ENCODE measurements at places on chromosomes 2 and 18.

GRCh38 chr18:29154758-29155725 lies 978.1 kb upstream of the CDH2 start:
- DNase-seq: no peak

GRCh38 chr2:85813211-85813981 lies 59.6 kb downstream of the ATOH8 start:
- DNase-seq: no peak

DNA sequence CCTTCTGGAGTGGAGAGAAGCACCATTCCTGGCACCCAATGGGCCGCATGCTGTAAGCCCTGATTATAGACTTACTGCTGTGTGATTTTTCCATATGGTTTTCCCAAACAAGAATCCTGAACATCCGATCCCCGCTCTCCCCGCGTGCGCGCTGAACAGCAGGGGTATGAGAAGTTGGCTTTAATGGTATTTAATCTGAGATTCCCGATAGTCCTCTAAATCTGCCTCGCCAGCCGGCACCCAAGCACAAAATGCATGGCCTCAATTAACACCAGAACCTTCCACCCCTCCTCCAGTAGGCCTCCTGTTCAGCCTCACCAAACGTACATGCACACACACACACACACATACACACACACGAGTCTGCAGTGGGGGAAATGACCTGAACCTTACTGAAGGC lies 480.3 kb downstream of the BCL11A start:
- no peak for DNase-seq

DNA sequence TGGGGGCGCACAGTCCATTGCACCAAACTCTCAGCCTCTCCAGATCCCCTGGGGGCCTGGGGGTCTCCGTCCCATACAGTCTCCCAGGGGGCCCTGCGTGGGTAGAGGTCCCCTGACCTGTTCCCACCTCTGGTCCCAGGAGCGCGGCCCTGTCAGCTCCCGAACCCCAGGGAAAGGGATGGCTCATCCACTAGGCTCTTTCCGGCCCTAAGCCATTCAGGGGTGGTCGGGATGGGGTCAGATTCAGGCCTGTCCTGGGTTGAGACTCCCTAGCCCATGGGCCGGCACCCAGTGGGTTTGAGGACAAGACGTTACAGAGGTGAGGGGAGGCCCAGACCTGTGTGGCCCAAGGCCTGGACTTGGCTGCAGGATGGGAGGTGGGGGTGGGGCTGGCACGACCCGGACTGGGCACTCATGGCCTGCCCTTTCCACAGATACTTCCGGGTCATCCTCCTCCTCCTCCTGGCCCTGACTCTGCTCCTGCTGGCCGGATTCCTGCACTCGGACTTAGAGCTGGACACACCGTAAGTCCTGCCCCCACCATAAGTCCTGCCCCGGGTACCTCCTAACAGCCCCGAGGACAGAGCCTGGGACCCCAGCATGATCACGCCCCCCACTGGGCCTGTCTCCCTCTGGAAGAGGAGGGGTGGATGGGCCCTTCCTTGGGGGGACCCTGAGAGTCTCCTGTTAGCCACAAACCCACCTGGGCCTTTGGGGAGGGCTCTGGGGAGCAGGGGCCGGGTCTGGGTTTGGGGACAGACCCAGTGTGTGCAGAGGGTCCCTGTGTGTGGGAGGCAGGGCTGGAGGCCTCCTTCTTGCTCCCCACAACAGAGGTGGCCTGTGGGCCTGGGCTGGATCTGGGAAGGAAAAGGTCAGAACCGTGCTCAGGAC lies 10.1 kb upstream of the NEU4 start:
- no peak for DNase-seq

DNA sequence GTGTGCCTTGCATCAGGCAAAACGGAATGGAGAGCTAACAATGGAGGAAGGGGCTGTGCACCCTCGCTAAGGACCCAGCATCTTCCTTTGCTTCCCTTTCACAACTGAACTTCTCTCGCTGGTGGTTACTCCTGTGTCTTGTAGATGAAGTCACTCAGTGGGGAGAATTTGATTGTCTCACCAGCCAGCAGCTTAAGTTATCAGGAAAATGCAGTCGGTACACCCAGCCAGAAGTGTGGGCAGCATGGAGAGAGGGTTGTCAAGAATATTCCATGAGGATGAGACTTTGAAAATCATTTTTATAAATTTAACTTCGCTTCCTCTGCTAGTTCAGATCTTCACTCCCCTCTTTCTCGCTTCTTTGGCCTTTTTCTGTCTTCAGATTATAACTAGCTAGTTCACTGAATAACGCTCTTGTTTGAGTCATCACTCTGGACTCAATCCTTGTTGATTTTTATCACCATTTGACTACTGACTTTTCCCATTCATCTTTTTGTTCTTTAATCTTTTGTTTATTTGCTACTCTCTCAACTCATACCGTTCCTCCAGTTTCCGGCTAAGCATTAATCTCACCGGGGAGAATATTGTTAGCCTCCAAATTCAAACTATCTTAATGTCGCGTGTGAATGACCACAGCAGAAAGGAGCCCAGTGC lies 221.7 kb downstream of the CD226 start:
- DNase-seq: no peak

DNA sequence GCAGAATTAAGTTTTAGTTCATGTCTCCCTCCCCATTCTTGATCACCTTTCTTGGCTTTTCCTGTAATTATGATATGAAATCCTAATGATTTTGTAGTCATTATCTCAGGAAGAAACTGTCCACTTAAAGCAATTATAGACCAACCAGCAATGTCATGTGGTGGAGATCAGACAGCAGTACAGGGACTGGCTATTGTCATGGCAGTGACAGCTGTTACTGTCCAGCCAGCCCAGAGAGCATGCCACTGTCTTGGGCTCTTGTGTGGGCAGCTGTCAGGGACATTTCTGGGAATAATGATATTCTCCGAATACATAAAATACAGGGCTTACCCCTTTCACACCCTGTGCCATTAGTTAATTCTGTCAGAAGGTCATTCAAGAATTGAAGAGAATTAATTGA lies 355.3 kb upstream of the RAB12 start:
- DNase-seq: no peak

- DNase-seq: no peak
These were observed 183.4 kb upstream of the FN1 start for GRCh38 chr2:215619022-215619958.

DNA sequence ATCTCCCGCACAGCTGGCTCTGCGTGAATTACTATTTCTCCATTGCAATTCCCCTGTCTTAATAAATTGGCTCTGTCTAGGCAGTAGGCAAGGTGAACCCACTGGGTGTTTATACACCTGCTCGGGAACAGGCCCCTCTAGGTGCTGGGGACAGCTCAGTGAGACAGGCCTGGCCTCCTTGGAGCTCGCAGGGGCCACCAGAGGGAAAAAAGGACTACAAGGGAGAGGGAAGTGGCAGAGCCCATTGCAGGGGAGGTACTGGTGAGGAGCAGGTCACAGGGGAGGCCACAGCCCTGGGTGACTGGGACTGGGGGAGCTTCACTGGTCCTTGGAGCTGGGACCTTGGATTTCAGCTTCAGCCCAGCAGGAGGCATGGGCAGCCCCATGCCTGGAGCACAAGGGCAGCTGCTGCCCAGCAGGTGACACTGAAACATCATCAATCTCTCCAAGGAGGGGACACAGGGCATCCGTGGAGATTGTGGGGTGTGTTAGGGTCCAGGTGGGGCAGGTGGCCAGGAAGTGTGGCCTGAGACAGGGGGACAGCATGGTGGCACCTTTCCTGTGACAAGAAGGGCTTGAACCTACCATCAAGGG lies 31.2 kb downstream of the NGEF start:
- DNase-seq: no peak

DNA sequence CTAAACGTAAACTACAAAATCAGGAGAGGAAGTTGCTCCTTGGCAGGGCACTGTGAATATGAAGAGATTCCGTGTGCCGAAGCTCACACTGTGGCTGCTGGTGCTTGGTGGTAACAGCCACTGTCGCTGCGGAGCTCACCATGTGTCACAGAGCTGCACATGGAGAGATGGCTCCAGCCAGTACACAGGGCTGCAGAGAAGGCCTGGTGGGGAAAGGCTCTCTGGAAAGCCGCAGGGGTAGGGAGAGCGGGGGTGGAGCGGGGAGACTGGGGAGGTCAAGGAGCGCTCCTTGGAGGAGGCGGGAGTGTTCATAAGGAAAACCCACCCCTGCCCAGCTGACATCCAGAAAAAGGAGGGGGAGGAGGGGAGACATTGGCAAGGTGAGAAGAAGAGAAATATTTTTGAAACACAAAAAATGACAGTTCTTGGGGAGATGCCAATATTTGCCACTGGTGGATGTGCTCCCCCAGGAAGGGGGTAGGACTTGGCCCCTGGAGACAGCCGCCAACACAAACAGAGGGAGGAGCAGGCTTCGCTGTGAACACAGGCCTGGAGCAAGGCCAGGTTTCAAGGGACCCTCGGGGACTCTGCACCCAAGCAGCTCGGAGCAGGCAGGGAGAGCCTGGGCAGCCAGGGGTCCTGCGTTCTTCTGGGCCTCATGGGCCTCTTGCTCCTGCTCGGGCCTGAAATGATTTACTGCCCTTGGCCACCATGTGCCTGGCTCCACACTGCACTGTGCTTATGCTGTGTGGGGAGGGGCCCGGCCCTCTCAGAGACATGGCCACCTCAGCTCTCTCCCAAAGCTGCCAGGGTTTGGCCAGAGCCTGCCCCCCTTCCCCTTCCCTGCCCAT lies 102.6 kb upstream of the GLI2 start:
- DNase-seq: no peak

- DNase-seq: no peak
These were observed 1109.7 kb downstream of the LRP1B start for GRCh38 chr2:141021109-141021508.

- no peak for DNase-seq
These were observed 136.0 kb downstream of the EML6 start for GRCh38 chr2:54859416-54859815.

DNA sequence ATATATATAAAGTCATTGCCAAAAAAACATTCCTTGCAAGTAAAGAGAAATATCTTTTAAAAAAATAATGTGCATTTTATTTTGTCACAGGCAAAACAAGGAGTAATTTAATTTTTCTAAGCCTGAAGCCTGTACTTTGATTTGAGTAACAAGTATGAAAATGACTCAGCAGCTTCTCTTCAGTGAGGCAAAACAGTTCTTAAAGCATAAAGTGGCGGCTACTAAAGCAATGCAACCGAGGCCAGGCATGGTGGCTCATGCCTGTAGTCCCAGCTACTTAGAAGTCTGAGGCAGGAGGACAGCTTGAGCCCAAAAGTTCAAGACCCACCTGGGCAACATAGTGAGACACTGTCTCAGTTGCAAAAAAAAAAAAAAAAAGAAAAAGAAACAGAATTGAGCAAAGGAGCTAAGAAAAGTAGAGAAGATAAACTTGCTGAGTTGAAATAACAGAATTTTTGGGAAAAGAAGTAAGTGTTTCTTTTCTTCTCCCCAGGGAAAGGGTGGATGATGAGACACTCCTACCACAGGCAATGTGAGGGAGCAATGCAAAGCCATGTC lies 29.6 kb downstream of the DOK1 start:
- DNase-seq: no peak

GRCh38 chr2:53938904-53939303 lies 31.9 kb downstream of the PSME4 start:
- DNase-seq: no peak

DNA sequence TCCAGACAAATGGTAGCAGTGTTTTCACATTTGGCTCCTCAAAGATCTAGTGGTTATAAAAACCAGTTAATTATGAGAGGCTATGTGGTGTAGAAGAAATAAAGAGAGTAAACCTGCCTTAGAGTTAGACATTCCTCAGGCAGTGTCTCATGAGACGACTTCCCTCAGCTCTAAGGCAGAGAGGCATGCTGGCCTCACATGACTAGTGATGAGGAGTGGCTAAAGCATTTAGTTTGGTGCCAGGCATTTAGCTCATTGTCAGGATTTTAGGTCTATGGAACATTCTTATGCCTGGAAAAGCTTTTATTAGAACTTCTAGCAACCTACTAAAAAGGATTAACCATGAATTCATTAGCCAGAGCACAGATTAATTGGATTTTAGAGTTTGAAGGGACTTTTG lies 90.3 kb downstream of the RPRM start:
- DNase-seq: no peak

- DNase-seq: no peak
These were observed 84.7 kb upstream of the TMEM200C start for GRCh38 chr18:5979971-5980457.

DNA sequence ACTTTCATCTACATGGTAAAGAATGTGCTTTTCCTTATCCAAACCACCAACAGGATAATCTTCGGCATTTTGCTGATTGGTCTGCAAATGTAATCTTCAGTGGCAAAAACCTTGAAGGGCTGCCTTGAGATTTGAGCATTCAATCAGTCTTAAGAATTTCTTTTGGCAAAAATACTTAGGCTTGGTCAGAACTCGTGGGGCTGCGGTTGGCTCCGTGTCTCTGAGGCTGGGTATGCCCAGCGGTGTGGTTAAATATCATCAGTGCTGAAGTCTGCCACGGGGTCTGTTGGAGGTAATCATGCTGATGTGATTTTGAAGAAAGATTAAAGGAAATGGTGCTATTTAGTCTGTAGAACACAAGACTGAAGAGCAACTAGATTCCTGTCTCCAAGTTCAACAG lies 262.6 kb downstream of the EN1 start:
- DNase-seq: no peak

GRCh38 chr18:27887287-27887686 lies 289.6 kb downstream of the CDH2 start:
- no peak for DNase-seq

DNA sequence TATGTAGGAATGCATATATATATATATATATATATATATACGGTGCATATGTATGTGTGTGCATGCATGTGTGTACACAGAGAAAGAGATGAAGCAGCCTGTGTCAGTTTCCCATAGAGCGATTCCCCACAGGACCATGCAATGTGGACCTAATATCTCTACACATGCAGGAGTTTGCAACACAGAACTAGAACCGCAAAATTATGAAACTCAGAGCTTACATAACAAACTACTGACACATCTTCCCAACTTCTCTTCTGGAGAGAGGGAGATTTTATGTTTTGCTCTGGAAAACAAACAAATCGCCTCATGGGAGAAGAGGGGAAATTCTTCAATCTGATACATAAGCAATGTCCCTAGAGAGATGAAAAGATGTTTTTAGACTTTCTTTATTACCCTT lies 377.2 kb downstream of the LRATD1 start:
- no peak for DNase-seq

GRCh38 chr18:47036927-47037578 lies 1.6 kb upstream of the ELOA2 start:
- no peak for DNase-seq

GRCh38 chr2:238077292-238077691 lies 16.5 kb downstream of the SCLY start:
- no peak for DNase-seq

GRCh38 chr2:205889114-205889513 lies 196.9 kb downstream of the INO80D start:
- no peak for DNase-seq
